ENCODE measurements at places on chromosomes 3 and 15.

DNA sequence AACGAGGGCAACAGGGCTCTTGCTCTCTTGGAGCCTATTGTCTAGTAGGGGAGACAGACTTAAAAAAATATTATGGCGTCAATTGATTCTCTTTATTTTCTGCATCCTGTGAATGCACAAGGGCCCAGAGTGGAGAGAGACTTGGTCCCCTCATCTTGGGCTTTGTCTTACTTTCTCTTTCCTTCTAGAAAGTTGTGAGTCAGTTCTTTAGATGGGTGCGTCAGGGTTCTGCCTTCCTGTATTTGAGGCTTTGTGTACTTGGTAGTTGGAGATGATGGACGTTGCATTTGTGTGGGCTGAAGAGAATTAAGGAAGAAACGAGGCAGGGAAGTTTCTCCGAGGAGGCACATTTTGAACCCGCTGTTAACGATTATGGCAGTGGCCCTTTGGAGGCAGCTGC, 52.9 kb downstream of the CACNA1D start:
- DNase-seq: no peak

DNA sequence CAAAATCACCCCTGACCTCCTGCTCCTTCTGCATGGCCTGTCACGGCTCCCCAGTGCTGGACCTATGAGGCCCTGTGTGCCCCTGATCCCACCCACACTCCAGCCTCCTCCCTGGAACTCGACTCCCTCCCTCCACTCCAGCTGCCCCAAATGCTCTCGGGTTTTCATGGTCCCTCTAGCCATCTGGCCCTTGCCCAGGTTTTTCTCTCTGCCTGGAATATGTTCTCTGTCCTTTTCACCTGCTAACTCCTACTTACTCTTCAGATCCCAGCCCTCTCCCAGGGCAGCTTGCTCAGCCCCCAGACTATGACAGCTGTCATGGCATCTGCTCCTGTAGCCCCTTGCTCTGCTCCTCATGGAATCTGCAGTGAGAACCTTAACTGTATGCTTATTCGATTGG, 30.3 kb downstream of the DUSP7 start:
- no peak for DNase-seq

GRCh38 chr3:195249858-195250464, 21.0 kb downstream of the XXYLT1 start:
- DNase-seq: no peak

GRCh38 chr3:55069950-55070349, 142.1 kb upstream of the LRTM1 start:
- DNase-seq: no peak

DNA sequence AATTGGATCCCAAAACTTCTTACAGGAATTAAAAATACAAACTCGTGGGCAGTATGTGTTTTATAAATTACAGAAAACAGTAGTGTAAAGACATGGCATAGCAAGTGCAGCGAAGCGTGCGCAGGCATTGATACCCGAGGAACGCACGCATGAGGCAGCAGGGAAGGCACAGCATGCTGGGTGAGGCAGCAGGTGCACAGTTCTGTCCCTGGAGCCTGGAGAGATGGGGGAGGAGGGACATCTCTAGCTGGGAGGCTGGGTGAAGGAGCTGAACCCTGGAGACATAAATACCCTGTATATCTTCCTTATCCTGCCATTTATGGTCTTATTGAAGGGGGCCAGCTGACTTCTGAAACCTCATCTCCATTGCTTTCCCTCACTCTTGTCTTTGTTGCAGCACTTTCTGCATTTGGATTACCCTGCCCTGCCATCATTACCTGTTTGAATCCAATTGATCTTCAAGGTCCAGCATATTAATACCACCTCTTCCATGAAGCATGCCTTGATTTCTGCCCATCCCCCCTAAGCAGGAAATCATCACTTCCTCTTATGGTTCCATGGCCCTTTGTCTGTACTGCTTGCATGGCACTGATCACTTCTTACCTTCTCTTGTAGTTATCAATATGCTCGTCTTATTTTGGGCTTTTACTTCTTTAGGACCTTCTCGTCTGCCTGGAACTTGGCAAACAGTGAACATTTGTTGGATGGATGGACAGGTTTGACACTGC, 20.5 kb downstream of the LPP start:
- DNase-seq: no peak

DNA sequence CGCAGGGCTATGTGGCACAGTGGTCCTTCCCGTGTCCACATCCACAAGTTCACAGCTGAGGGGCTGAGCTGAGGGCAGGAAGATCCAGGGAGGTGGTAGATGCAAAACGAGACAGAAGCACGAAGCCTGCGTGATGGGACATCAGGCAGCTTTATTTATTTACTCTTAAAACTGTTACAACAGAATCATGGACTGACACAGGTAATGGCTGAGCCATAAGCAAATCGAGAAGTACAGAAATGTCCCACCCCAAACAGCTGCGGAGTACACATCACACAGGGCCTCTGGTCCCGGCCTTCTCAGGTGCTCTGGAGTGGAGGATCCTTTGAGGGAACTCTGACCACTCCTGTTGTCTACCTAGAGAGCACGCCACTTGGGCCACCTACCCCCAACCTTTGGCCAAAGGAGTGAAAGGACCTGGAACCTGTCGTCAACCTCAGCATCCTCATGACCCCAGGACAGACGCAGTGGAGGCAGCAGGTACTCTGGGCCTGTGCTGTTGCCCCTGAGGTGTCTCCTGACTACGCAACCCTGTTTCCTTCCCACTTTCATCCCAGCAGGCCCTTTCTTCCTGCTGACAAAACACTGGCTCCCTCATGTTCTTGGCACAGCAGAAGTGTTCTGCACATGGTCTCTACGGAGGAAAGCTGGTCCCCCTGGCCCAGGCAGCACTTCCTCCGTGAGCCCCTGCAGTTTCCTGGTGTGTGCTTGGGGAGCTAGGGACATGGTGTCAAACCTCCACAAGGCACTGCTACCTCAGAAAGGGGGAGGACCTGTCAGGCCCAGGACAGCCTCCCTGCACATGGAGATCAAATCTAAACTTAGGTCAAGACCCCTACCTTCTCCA, 47.8 kb downstream of the DHX30 start:
- DNase-seq: no peak

- no peak for DNase-seq
These were observed 250.1 kb downstream of the ZBTB20 start for GRCh38 chr3:114896978-114897377.

DNA sequence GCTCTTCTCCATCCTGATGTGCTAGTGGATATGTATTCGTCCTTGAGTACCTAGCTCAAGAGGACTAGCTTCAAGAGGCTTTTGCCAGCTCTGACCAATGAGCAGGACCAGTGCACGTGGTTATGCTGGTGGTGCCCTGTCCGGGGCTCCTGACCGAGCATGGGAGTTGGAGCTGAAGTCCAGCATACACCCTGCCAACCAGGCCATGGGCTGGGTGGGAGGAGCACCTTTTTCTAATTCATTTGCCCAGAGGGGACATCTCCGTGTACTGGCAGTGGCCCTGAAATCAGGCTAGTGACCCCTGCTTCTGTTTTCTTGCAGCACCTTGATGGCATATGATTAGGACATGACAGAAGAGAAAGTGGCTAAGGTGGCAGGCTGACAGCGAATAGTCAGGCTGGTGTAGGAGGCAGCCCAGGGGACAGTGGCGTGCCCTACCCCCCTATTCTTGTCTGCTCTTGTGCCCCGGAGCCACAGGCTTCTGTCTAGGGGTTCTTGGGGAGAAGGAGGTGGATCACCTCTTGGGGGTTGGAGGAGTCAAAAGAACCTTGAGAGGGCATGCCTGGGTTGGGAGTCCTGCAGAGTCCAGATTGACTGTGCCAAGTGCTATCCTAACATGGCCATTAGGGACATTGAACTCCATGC, 16.5 kb downstream of the PODXL2 start:
- DNase-seq: no peak

- peak; percentile 23 for DNase-seq
These were observed 74.1 kb upstream of the POMGNT2 start for GRCh38 chr3:43180027-43180426.

- no peak for DNase-seq
These were observed 4.2 kb upstream of the RPL29 start for GRCh38 chr3:51999846-52000245.

GRCh38 chr15:38059665-38060064, 125.2 kb downstream of the TMCO5A start:
- DNase-seq: no peak

DNA sequence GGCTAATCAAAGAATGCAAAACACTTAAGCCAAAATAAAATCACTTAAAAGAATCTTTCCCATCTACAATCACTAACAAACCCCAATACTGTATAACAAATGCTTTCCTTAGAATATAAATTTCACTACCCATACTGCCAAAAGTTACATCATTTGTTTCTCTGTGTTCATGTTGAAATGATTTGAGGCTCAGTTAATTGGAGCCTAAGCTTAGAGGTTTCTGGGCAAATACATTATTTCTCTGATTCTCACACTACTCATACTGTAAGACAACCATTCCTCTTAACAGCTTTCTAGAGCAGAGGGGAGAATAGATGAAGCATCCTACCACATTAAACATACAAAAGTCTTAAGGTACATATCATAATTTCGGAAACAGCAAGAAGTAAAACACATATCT, 2.1 kb downstream of the RIOX2 start:
- no peak for DNase-seq

DNA sequence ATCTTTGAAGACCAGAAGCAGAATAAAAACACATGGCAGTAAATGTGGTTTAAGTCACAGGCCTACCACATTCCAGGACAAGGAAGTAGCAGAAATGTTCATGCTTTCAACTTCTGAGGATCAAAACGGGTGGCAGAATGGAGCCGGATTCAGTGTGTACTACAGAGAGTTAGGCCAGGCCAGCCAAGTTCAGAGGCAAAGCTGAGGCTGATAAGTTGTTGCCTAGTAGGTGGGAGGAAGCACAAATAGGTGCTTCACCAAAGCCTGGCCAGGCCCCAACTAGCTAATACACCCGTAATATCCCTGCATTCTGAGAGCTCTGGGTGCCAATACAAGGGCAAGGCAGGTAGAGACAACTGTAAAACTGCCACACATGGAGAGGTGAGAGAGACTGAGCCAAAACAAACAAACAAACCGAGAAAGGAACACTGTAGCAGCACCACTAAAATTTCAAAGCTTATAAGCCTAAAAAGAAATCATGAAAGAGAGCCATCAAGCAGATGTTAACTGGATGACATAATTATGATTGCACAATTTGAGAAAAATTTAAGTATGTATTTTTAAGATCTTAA, 156.4 kb upstream of the CBLB start:
- DNase-seq: no peak

DNA sequence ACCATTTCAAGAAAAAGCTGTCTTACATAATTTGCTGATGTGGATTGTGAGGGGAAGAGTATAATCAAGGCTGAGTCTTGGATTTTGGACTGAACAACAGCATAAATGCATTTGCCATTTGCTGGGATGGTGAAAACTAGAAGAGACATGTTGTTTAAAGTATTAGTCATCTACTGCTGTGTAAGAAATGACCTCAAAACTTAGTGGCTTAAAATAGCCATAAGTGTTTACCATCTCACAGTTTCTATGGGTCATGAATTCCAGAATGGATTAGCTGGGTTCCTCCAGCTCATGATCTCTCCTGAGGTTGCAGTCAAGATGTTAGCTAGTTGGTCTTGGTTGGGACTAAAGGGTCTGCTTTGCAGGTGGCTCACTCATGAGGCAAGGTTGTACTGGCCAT, 66.2 kb downstream of the SCN11A start:
- DNase-seq: no peak

DNA sequence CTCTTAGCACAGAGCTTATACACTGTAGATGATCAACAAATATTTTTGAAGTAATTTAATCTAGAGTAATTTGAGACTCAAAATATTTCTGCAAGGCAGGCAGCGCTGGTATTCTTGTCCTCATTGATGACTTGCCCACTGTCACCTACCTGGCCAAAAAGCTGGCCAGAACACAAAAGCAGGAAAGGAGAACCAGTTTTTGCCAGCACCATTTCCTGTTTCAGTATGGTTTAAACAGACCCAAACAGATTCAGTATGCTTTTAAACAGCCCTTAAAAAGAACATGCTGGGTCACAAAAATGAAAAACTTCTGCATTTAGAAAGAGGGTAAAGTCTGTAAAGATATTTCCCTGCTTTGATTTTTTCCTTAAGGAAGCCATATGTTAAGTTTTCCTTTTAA, 42.3 kb upstream of the ZNF280D start:
- DNase-seq: no peak

DNA sequence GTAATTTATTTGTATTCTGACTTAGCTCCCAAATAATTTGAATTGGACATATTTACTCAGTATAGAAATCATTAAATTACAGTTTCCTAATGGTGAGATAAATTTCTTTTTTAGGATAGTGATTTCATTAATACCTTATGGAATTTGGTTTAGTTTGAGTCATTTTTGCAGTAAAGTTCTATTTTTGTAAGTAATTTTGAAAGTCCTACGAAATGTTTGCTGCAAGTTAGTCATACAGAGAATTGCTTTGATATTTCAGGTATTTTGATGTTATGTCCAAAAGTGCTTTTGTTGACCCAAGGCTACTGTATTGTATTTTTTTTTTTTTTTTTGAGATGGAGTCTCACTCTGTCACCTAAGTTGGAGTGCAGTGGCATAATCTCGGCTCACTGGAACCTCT, 41.7 kb downstream of the TCF12 start:
- no peak for DNase-seq

DNA sequence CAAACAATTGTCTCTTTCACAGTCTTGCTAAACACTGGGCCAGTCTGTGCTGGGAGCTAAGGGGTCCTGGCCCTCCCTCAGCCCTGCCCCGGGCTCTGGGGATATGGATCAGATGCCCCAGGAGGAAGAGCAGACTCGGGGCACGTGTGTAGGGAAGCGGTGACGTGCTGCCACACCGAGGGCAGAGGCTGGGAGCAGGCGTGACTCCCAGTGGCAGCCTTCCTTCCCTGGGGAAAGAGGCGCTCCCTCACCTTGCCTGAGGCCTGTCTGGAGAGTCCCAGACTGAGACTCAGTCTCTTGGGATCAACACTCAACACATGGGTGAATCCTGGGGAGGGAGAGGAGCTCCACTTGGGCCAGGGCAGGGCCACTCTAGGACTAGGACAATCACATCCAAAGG, 54.1 kb upstream of the GRIP2 start:
- no peak for DNase-seq

GRCh38 chr3:149003653-149004305, 12.4 kb downstream of the GYG1 start:
- DNase-seq: peak; percentile 29

DNA sequence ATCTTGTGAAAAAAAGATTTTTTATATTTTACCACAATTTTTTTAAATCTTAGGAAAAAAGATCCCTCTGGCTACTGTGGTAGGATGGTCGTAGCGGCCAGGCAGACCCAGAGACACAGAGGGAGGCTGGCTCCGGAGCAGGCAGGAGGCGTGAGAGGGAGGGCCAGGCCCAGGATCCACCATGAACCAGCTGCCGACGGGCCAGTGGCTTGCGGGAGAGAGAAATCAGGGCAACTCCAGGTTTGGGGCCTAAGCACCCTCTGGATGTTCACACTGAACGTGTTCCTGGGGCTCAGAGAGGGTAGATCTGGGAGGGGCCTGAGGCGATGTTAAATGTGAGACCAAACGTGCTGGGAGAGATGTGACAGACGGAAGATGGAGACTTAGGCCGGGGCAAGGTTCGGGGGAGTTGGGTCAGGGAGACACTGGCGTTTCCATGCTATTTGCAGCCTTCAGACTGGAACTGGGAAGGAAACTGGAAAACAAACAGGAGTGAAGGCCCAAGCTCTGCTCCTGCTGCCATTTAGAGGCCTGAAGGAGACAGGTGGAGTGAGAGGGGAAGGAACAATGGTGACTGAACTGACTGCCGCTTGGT, 1.6 kb upstream of the VILL start:
- DNase-seq: no peak

Measured in central memory CD8-positive, alpha-beta T cell (primary cell).